ENCODE measurements at places on chromosomes 4 and X. TPM values are rescaled to one million over a fixed set of nuclear protein-coding genes. Genes with fewer than 3 reads are reported as not detected.

DNA sequence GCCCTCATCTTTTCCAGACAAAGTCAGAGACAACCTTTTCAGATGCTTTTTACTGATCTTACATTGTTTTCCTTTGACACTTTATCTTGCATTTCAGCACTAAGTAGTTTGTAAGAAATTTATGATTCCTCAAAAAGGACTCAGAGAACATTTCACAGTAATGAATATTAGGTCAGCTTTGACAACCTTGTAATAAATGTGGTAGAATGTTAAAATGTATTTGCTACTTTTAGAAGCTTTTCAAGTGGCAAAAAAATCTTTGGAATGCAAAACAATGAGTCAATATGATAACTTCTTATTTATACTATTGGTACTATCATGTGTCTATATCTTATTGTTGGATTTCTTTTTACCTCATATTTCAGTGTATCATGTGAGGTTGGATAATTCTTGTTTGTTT is 146.2 kb upstream of the FAT4 start:
- DNase-seq, result no peak

Gene AP1AR
- total RNA-seq, result 35.9 TPM

Gene USP17L17
- not detected for total RNA-seq

DNA sequence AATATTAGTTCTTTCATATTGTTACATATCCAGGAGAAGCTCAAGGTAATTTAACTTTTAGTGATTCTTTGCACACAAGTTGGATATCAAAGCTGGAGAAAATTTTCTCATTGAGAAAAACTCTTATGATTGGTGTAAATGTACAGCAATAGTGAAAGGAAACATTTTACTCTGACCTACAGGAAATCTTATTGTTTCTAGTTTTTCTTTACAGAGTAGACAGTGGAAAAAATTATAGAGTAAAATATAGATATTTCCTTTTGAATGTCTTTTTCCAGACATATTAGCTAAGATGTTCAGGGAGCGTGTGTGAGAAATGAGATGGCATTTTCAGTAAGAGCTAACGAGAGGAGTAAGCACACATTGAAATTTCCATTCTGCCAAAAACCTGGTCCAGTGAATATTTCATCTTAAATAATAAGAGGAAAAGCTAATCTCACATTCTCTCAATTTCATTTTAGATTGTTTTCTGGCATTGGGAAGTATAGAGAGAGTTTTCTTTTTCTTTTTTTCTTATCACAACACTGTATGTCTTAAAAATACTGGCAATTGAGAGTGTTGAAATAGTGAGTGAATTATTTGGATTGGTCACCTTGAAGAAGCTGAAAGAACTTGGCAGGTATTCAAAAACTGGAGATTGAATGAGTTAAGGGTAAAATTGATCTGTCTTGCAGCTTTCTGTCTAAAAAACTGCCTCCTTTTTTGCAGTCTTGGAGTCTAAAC is 15.6 kb upstream of the ATP8A1 start:
- DNase-seq, result no peak

Gene UCP1
- total RNA-seq, result not detected

Gene NAA11
- total RNA-seq, result not detected
